ENCODE measurements at places on chromosomes 16 and 17. TPM values are rescaled to one million over a fixed set of nuclear protein-coding genes. Genes with fewer than 3 reads are reported as not detected.

GRCh38 chr17:61415374-61416210 is 15.9 kb downstream of the TBX2 start:
- no peak overlapping the region for H3K4me3 ChIP-seq
- no peak overlapping the region for H3K27ac ChIP-seq
- H3K36me3 ChIP-seq, result no peaks in the 10 kb centered on the region
- H3K27me3 ChIP-seq, result peaks cover 41% of the 10 kb centered on the region
- H3K4me1 ChIP-seq, result peaks cover 7% of the 10 kb centered on the region

- no peak overlapping the region for H3K27ac ChIP-seq
- no peak overlapping the region for H3K4me3 ChIP-seq
- no peak for DNase-seq
- H3K4me1 ChIP-seq, result peaks cover 42% of the 10 kb centered on the region
- peaks cover 28% of the 10 kb centered on the region for H3K36me3 ChIP-seq
Observed at GRCh38 chr17:29562615-29563014, 4.2 kb downstream of the ABHD15 start.

Gene C16orf86
- total RNA-seq, result 4.8 TPM

- no peak overlapping the region for H3K27ac ChIP-seq
- no peak overlapping the region for H3K4me3 ChIP-seq
- H3K27me3 ChIP-seq, result no peaks in the 10 kb centered on the region
- H3K4me1 ChIP-seq, result peaks cover 20% of the 10 kb centered on the region
- no peak for DNase-seq
- peaks cover 20% of the 10 kb centered on the region for H3K36me3 ChIP-seq
Observed at GRCh38 chr17:47816947-47817346, 4.6 kb downstream of the OSBPL7 start.

Gene TMC7
- not detected for total RNA-seq

Gene IGSF6
- 0.15 TPM for total RNA-seq

GRCh38 chr17:40099619-40100418 is 570 bp downstream of the NR1D1 start:
- H3K27me3 ChIP-seq, result no peaks in the 10 kb centered on the region
- peaks cover 88% of the 10 kb centered on the region for H3K4me1 ChIP-seq
- no peak for DNase-seq
- H3K4me3 ChIP-seq, result peak overlapping the region; percentile 82
- H3K27ac ChIP-seq, result peak overlapping the region; percentile 91
- peaks cover 37% of the 10 kb centered on the region for H3K36me3 ChIP-seq

- no peak for DNase-seq
- H3K27me3 ChIP-seq, result no peaks in the 10 kb centered on the region
- H3K4me1 ChIP-seq, result peaks cover 9% of the 10 kb centered on the region
- no peak overlapping the region for H3K27ac ChIP-seq
Observed at GRCh38 chr17:57543230-57543629, 201.9 kb downstream of the CCDC182 start.

Gene KRTAP4-1
- not detected for total RNA-seq

GRCh38 chr16:25747160-25747758 is 55.5 kb downstream of the HS3ST4 start:
- no peak overlapping the region for H3K4me3 ChIP-seq
- H3K36me3 ChIP-seq, result no peaks in the 10 kb centered on the region
- no peaks in the 10 kb centered on the region for H3K4me1 ChIP-seq

DNA sequence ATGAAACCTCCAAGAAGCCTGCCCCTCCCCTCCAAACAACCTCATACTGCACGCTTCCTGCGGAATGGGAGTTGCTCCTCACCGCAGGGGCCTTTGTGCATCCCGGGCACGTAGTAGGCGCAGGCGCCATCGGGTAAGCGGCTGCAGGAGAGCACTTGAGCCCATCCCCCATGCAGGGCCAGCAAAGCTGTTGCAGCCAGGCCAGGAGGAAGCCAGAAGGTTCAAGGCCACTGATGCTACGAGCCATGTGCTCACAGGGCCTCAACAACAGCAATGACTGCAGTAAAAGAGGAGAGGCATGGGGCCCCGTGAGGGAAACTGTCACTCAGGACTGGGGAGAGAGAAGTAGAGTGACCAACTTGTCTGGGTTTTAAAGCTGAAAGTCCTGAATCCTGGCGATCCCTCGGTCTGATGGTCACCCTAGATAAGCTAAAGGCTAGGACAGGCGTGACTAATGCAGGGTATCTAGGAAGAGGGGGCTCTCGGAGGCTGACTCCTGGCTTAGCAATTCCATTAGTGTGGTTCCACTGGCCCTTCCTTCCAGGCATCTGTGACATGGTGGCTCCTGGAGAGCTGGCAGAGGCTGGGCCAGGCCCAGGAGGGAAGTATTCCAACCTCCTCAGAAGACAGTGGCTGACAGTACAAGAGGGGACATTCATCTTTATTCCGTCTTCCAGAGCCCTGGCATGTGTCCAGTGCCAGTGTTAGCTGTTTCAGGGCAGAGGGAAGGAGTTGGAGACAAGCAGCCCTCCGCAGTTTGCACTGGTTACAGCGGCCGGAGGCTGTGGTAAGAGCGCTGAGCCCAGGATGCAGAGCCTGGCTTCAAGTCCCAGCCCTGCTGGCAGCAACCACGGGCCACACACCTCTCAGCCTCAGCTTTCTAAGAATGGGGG is 20.8 kb downstream of the GOSR2 start:
- H3K36me3 ChIP-seq, result peaks cover 15% of the 10 kb centered on the region
- DNase-seq, result no peak
- H3K27ac ChIP-seq, result peak overlapping the region; percentile 36
- H3K4me1 ChIP-seq, result peaks cover 19% of the 10 kb centered on the region

Measured in activated CD4-positive, alpha-beta T cell treated with anti-CD3 and anti-CD28 coated beads, Interleukin-2, amount 10 ng/mL, durations not matched to agents 7 days and 5 days (primary cell).